ENCODE measurements at places on chromosomes 12 and 14.

DNA sequence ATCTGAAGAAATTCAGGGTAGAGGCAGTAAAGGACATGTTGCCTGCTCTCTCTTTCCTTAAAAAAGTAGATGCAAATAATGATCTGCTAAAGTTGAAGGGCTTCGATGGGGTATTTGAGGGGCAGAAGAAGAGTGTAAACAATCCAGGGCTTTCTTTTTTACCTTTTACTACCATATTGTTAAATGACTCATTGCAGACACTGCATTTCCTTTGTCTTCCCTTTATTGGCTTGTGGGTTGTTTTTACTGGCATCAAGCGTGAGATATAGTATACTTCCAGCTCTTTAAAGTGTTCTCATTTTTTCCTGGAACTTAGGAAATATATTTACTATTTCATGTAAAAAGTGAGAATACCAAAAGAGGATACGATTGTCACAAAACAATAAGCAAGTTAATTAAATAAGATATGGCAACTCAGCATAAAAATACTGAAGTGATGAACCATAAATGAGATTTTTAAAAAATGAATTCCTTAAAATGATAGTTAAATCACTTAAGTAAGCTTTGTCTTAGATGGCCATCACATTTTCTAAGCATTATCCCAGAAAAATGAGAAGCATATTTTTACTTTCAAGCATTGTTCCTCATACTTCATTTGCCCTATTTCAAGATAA lies 72.3 kb upstream of the KRAS start:
- no peak for DNase-seq

DNA sequence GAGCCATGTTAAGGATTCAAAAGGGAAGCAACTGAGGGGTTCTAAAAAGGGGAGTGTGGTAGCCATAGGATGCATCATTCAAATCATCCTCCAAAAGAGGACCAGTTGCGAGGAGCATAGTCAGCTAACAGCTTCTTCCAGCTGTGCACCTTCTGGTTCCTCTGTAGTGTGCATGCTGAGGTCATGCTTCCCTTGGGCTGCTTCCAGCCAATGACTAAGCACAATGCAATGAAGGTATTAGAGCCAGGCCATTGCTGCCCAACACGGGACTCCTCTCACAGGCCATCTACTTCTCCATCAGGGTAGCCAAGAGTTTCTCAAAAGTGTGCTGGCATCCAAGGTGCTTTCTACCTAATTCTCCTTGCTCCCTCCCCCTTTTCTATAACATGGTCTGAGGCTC lies 69.2 kb upstream of the ARID2 start:
- peak; percentile 19 for DNase-seq

DNA sequence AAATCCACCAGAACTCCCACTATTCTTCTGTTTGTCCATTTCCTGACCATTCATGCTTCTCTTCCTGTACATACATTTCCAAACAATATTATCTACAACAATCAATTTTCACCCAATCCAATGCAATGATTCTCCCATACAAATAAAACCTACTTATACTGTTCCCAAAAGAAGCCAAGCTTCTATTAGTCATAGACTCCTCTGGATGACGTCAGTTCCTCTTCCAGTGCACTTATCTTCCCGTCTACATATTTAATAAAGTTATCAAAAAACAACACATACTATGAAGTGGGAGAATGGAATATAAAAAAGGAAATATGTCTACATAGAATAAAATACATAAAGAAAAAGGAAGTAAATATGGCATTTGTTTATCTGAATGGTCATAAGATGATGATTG lies 165.4 kb downstream of the FOXG1 start:
- DNase-seq: no peak

DNA sequence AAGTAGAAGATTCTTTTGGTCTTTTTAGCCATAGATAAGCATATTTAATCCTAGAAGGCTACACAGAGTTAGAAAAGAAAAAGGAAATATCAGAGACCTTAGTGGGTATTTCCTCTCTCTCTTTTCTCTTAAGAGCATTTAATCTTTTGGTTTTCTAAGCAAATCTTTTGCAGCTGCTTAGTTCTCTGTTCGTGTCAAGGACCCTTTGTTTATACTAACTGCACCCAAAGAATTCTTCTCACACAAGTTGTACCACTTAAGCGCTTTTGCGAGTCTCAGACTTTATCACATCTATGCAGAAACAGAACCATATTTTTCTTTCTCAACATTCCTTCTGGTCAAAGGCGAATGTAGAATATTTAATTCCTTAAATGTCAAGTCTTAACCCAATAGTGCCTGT lies 17.9 kb upstream of the NID2 start:
- DNase-seq: peak; percentile 63

DNA sequence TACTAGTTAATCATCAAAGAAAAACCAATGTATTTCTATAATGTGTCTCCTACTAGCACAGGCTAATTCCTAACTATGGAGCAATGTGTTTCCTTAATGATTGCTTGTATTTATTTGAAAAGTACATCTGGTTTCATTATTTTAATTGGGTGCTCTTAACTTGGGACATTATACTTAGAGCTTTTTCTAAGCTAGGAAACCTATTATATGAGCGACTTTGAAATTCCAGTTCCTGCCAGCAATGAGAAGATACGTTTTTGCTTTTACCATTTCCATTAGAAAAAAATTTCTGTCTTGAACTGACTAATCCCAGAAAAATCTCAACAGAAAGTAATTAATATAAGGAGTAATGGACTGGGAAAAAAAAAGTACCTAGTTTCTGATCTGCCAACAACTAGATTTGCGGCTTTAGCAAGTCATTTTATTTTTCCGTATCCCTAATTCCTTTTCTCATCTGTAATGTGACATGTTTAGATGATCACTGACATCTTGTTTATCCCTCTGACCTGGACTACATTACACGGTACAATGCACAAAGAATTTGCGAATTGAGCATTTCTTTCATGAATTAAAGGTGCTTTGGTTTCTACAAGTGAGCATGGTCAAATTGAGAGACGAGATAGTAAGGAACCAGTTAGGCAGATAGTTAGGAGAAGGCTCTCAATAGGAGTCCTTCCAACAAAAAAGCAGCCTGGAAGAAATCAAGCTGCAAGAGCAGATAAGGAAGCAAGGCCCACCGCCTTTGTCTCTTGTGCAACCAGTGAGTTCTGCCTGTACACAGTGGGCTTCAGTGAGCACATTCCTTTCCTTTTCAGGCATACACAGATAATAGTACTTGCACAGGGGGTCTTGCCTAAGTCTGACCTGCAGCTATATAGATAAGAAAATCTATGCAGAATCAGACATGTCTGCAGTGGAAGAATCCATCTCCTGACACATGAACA lies 1765.0 kb upstream of the FLRT2 start:
- no peak for DNase-seq

DNA sequence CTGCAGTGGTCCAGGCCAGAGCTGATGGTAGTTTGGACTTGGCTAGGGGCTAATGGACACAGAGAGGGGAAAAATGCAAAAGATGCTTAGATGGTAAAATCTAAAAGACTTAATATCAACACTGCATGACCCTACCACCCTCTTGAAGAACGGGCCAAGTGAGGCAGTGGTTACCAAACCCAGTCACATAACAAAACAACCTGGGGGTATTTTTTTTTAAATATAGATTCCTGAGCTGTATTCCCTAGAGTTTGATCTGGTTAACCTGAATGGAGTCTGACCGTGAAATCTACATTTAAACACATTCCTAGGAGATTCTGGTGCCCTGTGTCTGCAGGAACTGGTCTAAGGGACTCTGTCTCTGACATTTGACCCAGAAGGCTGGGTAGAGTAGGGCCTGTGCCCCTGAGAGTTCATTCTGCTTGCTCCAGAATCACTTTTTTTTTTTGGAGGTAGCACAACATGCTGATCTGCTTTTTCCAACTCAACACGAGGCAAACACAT lies 15.7 kb downstream of the ABHD4 start:
- DNase-seq: no peak

DNA sequence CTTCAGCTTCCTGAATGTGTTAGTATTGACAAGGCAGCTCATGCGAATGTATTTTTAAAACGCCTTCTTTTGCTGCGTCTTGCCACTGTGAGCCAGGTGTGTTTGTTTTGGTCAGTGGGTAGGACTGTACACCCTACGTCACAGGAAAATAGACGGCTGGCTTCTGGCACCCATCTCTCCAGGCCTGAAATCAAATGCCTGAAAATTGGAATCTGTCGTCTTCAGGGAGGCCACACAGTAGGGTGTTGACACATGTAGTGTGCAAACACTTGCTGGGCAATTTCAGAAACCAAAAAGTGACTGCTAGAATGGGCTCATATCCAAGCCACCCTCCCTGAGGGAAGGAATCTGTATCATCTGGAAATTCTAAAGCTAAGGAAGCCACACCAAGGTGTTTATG lies 209.3 kb downstream of the TTC8 start:
- DNase-seq: no peak

GRCh38 chr14:98963610-98964009 lies 308.4 kb downstream of the BCL11B start:
- DNase-seq: no peak

DNA sequence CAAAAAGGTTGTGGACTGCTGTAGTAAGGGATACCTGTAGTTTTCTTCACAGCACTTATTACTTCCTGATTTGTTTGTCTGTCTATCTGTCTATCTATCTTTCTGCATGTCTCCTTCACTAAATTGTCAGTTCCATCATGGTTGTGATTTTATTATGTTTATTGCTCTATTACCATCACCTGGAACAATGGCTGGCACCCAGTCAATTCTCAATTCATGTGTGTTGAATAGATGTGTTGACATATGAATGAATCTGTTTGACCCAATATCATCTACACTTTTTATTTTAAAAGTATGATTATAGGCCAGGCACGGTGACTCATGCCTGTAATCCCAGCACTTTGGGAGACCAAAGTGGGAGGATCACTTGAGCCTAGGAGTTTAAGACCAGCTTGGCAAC lies 224.4 kb downstream of the NUBPL start:
- no peak for DNase-seq

DNA sequence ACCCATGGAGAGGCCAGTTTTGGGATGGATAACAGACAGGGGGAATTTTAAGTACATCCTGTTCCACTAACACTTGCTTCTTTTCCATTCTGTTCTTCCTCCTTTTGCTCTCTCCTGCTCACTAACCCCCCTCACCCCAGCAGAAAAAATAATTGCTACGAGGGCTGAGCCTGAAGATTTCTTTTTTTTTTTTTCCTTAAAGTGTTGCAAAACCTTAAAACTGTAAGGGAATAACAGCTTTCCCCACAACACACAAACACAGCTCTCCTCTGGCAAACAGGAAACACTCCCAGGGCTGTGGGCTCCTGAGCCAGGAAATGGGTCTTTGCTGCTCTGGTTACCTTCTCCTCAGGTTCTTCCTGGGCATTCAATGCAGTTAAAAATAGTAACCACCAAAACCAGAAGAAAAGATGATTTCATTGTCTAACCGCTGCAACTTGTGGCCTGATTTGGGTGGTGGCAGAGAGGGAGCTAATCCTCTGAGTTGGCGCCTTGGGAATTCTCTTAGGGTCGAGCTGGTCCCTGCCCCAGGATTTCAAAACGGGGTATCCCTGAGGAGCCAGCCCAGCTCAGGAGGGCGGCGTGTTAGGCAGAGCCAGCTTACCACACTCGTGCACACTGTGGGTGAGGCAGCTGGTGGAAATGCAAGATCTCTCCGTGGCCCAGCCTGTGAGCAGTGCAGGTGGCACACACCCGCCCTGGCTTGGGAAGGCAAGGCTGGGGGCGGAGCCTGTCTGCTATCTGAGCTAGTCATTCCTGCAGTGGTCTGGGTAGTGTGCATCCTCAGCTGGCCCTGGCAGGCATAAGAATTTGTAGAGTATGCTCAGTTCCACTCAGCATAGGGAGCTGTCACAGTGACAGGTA lies 17.1 kb upstream of the EMP1 start:
- DNase-seq: no peak

DNA sequence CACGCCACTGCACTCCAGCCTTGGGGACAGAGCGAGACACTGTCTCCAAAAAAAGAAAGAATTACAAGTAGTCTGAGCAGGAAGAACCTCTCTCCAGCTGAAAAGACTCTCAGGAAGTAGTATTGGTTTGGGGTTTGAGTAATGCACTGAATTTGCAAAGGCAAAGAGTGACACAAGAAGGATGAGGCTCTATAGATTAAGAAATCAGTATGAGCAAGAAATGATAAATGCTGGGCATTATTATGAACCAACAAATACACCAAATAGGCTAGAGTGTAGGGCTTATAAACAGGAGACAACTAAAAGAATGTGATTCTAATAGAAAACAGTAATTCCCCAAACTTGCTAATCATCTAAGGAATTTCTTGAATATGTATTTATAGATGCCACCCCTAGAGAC lies 2.6 kb upstream of the SLC35E3 start:
- no peak for DNase-seq

- no peak for DNase-seq
These were observed 147.2 kb upstream of the DYRK2 start for GRCh38 chr12:67501362-67501761.

DNA sequence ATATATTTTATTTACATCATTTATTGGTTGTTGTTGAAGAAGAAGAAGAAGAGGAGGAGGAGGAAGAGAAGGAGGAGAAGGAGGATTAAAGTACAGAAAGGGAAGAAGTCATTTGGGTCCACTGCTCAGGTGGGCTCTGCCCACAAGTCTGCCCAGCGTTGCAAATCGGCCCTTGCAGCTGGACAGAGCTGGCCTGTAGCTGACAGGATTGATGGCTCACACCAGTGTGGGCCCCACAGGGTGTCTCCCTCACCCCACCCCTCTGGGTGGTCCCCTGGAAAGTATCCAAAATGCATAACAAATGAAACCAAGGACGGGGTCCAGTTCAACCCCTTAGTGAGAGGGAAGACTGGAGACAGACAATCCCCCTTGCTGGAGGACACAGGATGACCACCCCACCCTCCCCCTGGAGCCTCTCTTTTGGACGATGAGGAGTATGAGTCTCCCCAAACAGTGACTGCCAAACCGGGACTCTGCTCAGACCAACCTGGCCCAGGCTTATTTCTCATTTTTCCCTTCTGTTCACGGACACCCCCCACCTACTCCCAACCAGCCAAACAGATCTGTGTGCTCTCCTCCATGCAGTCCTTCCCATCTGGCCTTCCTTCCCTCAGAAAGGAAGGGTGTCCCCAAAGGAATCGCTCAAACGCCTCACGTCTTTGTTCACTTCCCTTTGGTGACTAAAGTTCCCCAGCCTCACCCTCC lies 17.7 kb downstream of the DPF3 start:
- no peak for DNase-seq

DNA sequence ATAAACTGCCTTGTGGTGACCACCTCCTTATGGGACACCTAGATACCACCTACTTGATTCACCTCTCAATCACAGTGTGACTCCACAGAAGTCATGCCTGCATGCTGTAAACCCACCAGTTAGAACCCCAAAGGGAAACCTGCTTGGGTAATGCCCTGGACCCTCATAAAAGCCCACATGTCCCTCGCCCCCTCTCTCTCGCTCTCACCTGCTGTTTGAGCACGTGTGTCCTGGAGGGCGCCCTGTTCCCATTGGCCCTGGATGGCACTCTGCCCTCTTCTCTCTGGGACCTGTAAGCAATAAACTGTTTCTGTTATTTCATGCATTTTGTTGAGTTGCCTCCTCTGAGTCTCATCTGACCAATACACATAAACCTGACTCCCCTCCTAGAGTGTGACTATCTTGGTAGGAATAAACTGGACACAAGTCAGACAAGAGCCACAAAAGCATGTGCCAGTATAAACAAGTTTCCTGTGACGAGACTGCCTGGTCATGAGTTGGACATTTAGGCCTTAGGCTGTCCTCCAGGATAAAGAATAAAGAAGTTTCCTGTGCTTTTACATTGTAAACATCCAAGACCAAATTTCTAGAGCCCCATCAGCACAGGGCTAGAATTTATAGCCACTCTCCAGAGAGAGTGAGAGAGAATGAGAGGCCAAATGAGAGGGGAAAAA lies 8.6 kb downstream of the IFI27L2 start:
- DNase-seq: no peak

Measured in fibroblast of skin of left quadriceps (primary cell).